ENCODE measurements at places on chromosomes 16 and 17.

DNA sequence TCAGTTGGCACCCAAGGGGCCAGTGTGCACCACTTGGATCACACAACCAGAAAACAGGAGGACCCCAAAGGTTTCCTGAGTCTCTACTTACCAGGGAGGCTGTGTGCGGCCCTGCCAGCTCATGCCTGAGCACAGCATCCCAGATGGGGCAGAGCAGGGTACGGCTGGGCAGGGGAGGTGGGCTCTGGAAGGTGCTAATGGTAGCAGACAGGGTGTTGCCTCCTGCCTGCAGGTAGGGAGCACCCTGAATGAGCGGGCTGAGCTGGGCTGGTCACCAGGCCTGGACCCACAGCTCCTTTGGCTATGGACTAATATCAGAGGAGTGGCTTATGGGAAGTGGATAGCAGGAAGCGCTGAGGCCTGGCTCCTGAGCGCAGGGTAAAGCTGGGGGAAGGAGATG lies 14.6 kb downstream of the RECQL5 start:
- DNase-seq: no peak

DNA sequence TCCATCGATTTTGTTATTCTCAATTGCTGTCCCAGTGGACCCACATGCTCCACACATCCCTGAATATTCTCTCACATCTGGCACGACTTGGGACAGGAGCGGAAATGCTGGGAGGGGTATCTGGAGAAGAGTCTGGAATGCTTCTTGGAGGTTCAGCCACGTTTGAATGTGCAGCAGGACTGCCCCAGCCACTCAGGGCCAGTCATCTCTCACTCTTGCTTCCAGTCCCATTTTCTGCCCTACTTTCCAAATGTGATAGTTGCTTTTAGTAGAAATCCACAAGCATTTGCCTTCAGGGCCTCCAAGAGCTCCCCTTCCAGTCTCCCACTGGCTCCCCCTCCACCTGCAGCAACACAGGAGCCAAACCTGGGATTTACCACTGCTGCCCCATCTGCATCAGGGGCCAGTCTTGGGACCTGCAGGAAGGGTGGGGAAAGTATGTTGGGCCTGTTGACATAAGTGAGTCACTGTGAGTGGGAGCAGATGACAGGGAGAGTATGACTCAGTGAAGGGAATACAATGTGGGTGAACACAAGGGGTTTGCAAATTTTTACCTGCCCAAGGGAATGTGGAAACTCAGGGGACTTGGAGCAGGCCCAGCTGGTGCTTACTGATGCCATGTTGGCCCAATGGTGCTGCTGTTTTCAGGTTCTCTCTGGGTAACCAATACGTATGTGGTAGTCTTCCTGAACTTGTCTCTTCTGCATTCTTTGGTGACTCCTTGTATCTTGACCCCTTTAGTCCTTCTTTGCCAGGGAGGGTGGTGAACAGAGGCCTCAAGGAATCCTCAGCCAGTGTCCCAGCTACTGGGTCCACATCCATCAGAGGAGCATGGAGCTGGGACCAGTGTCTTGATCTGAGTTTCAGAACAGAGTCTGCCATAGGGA lies 78.8 kb upstream of the CRHR1 start:
- DNase-seq: no peak

- no peak for DNase-seq
Observed at GRCh38 chr16:84876873-84877606, 57.3 kb downstream of the CRISPLD2 start.

DNA sequence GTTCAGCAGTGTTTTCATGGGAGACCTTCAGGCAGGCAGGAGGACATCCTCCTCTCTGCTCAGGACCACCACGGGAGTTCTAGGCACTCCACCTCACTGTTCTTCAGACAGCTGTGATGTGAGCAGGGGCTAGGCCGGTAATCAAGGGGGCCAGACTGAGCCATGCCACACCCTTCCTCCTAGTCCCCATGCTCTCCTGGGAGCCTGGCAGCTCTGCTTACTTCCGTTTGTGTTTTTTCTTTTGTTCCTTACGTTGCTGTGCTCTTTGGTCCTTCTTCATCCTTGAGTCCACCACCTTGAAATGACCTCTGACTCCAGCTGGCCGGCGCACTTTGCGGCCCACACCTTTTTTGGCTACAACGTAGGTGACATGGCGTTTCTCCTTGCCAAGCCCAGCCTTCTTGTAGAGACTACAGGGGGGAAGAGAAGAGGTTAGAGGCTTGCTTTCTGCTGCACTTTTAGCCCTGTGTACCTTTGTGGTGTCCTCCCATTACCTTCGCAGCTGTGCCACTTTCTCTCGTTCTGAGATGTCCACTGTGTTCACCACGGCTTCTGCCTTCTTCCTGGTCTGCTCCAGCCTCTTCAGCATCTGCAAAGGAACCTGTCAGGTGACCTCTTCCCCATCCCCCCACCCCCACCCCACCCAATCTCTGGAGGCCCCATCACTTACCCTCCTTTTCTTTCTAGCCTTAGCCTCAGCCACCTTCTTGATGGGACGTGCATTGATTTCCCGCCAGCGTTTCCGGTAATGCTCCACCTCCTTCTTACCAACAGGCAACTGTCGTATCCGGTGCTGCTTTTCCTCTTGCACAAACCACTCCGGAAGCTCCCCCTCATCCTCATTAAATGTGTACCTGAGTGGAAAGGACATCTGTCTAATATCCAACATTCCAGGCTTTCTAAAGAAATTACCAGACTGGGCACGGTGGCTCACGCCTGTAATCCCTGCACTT lies 7.4 kb upstream of the PSMC5 start:
- DNase-seq: no peak

GRCh38 chr16:19169082-19169639 lies 1.1 kb downstream of the SYT17 start:
- no peak for DNase-seq

DNA sequence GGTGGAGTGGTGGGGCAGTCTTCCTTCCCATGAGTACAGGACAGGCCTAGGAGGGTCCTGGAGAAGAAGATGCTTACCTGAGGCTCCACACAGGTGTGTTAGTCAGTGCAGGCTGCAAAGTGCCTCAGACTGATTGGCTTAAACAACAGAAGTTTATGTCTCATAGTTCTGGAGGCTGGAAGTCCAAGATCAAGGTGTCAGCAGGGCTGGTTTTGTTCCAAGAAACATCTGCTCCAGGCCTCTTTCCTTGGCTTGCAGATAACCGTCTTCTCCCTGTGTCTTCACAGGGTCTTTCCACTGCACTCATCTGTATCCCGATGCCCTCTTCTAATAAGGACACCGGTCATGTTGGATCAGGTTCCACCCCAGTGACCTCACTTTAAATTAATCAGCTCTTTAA lies 153.0 kb downstream of the NTN1 start:
- no peak for DNase-seq

DNA sequence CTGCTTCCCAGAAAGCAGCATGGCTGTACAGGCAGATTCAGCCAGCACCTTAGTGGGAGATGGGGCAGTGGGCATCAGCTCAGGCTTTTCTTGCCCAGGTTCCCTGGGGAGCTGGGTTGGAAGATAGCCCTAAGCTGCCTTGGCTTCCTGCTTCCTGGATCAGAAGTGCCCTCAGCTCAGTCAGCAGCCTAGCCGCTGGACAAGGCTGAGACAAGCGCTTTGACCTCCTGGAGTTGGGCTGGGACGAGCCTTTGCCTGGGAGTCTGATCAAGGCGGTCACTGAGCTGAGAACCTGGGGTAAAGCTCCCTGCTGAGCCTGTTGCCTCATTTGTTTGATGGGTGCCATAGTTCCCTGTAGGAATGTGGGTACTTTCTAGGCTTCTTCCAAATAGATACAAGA lies 190.0 kb downstream of the RAB11FIP4 start:
- DNase-seq: no peak

DNA sequence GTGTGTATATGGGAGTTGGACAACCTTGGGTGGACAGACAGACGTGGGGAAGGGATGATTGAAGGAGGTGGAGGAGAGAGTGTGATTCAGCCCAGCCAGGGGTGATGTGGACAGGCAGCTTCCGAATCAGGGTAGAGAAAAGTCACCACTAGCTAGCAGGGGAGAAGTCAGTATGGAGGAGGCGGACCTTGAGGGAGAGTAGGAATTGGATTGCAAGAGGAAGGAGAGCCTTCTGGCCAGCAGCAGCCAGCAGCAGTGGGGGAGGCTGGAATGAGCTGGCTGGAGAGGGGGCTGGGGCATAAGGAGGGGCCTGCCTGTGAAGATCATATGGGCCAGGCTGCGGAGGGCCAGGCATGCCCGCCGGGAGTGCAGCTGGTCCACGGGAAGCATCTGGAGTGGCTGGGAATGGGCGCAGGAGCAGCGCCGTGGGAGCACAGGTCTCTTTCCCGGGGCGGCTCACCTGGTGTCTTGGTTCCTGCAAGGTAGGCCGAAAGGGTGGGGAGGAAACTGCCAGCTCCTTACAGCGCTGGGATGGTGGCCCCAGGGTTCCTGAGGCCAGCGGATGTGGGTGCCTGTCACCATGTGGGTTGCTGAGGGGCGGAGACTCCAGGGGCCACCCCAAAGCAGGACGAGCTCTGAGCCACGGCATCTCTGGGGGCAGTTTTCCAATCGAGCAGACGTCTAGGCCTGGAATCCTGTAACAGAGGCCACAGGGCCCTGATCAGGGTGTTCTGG lies 235.3 kb downstream of the SEC14L1 start:
- DNase-seq: no peak

- no peak for DNase-seq
Observed at GRCh38 chr17:69406941-69407340, 7.6 kb upstream of the MAP2K6 start.

DNA sequence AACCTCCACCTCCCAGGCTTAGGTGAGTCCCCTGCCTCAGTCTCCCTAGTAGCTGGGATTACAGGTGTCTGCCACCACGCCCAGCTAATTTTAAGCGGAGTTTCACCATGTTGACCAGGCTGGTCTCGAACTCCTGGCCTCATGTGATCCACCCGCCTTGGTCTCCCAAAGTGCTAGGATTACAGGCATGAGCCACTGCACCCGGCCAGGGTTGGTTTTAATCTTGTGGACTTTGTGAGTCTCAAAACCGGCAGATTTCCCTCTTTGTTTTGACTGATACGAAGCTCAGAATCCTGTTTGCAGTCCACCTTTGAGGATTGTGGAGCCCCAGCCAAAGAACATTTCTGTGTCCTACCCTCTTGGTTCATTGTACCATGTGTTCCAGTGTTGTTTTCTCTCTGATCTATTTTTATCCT lies 16.4 kb upstream of the CPSF4L start:
- no peak for DNase-seq

DNA sequence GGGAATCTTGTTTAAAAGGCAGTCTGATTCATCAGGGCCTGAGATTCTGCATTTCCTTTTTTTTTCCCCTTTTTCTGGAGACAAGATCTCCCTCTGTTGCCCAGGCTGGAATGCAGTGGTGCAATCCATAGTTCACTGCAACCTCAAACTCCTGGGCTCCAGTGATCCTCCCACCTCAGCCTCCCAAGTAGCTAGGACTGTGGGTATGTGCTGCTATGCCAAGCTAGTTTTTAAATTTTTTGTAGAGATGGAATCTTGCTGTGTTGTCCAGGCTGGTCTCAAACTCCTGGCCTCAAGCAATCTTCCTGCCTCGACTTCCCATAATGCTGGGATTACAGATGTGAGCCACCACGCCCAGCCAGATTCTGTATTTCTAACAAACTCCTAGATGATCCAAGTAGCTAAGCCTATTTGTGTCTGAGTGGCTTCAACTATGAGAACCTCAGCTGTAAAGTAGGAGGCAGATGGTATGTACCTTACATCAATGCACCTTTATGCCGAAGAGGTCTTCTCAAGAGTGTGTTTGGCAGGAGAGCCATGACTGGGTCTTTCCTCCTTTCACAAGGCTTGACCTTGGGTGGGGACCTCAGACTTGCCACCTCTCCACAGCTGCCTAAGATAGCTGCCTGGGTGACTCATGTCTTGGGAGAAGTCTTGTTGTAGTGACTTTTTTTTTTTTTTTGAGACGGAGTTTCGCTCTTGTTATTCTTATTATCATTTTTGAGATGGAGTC lies 10.9 kb downstream of the LDAF1 start:
- DNase-seq: no peak

DNA sequence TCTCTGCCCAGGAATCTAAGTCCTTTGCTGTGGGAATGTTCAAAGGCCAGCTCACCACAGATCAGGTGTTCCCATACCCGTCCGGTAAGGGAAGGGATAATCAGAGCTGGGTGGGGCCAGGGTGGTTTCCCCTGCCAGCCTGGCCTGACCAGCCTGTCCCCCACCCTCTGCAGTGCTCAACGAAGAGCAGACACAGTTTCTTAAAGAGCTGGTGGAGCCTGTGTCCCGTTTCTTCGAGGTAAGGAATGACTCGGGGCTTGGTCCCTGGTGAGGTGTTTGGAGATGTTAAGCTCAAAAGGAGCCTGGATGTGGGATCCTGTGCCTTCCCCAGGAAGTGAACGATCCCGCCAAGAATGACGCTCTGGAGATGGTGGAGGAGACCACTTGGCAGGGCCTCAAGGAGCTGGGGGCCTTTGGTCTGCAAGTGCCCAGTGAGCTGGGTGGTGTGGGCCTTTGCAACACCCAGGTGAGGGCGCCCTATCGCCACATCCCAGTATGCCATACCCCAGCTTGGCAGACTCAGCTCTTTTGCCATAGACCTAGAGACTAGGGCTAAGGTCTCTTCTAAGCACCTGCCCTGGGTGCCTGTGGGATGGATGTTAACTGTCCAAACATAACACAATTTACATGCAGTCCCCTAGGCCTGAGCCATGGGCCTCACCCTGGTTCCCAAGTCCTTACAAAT lies 997 bp downstream of the ACADVL start:
- no peak for DNase-seq

DNA sequence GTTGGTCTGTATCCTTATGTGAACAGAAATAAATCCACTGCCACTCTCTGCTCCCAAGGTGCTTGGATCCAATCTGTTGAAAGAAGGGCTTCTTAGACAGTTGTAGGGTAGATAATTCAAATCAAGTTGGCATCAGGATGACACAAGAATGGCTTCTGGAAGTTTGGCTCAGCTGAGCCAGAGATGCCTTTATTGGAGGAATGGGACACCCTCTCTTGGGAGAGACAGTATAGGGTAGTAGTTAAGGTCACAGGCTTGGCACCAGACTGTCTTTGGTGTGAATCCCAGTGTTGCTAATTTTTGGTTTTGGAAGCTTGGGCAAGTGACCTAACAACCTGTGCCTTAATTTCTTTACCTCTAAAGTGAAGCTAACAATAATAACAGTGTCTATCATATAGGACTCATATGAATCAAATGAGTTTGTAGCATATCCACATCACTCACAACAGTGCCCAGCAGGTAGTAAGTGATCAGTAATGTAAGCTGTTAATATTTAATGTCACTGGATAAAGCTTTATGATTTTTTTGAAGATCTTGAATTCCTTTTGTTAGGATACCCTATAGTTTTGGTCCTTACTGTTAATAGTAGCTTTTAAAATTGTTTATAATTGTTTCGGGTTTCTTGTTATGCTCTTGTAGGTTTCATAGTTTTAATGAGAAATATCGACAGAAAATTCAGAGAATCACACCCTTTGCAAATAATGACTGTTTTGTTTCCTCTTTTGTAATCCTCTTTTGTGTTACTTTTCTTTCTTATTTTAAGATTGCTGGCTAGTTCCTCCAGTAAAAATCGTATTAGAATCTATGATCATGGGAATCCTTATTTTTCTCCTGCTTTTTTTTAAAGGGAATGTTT lies 19.1 kb downstream of the ZNRF1 start:
- no peak for DNase-seq

- no peak for DNase-seq
Observed at GRCh38 chr17:50189550-50190292, 11.7 kb downstream of the COL1A1 start.

GRCh38 chr17:68428498-68429172 lies 28.7 kb downstream of the WIPI1 start:
- DNase-seq: no peak
